ENCODE measurements at places on chromosomes 6 and 20.

DNA sequence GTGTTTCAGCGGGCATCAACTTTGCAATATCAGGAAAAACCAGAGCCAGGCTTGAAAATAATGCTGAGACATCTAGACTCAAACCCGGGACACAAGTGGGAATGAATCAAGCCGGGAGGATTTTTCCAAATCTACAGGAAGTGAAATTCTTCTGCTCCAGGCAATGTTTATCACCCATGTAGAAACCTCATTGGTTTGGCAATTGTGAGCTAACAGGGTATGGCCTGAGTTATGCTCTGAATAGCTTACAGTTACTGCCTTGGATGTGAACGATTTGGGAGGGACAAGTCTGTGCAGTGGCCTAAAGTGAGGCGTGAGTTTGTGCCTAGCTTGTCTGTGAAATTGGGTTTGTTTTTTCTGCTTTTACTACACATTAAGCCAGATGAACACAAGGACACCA lies 87.4 kb downstream of the PCSK2 start:
- no peak for DNase-seq

- DNase-seq, result no peak
Observed at GRCh38 chr20:8587810-8588209, 455.7 kb downstream of the PLCB1 start.

DNA sequence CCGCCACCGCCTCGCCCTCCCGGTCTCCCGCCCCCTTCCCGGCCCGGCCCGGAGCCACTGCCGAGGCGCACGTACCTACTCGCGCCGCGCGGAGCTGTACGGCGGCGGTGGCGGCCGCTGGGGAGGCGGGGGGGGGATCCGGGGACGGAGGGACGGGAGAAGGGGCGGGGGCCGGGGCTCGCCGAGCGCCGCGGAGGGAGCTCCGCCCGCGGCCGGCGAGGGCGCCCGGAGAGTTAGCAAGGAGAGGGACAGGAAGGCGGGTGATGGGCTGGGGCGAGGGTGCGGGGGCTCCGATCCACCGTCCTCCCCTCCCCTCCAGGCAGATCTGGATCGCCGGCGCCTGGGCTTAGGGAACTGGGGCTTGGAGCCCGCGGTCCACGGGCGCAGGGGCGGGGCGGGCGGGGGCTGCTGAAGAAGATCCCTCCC lies 548 bp upstream of the TMEM74B start:
- no peak for DNase-seq

DNA sequence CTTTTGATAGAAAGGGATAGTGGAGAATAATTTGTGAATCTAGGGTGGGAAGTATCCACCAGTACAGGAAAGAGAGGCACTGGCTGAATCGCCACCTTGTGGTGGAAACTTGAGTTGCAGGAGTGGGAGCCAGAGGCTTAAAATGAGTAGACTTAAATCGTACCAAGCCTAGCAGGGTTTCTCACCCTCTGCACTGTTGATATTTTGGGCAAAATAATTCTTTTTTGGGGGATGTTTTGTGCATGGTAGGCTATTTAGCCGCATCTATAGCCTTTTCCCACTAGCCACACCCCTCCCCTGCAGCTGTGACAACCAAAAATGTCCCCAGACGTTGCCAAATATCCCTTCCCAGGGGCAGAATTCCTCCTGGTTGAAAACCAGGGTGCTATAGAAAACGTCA lies 119.1 kb downstream of the DHX35 start:
- DNase-seq, result peak; percentile 77

DNA sequence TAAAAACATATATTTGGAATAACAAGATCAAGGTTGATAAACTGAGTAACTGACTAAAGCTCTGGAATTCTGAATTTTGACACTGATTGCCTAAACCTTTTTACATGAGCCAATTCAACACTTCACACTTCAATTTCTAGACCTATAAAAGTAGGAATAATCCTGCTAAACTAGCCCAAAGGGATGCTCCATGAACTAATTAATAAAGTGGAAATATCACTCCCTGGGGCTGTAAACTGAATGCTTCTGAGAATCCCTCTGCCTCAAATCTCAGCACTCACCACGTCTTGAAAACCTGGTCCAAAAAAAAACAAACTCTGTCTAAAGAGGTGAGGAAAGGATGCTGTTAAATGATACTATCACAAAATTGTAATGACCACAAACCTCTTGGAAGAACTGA lies 50.9 kb downstream of the DCDC2 start:
- DNase-seq, result no peak

DNA sequence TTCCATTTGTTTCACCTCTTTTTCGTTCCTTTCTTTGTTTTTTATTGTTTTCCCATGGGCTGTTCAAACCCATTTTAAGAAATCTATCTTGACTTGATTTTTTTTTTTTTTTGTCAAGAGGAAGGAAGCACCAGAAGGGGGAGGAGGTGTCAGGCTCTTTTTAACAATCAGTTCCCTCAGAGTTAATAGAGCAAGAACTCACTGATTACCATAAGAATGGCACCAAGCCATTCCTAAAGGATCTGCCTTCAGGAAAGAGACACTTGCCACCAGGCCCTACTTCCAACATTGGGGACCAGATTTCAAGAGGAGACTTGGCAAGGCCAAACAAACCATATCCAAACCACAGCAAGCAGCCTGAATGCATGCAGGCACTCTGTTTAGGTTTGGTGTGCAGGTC lies 168.0 kb downstream of the OTOR start:
- no peak for DNase-seq

- DNase-seq, result no peak
Observed at GRCh38 chr6:34992376-34992775, 103.3 kb downstream of the ANKS1A start.

GRCh38 chr6:31049518-31049917 lies 39.2 kb downstream of the MUC22 start:
- DNase-seq, result no peak

- DNase-seq, result no peak
Observed at GRCh38 chr6:100491952-100492670, 27.4 kb upstream of the SIM1 start.

- DNase-seq, result no peak
Observed at GRCh38 chr6:15254070-15254975, 8.5 kb downstream of the JARID2 start.

GRCh38 chr6:105648276-105648675 lies 245.4 kb upstream of the PREP start:
- no peak for DNase-seq

GRCh38 chr20:45821947-45822346 lies 5.2 kb downstream of the TNNC2 start:
- DNase-seq, result no peak

- no peak for DNase-seq
Observed at GRCh38 chr20:40915756-40916155, 112.9 kb upstream of the TOP1 start.

GRCh38 chr6:54002116-54002515 lies 109.1 kb upstream of the MLIP start:
- no peak for DNase-seq

DNA sequence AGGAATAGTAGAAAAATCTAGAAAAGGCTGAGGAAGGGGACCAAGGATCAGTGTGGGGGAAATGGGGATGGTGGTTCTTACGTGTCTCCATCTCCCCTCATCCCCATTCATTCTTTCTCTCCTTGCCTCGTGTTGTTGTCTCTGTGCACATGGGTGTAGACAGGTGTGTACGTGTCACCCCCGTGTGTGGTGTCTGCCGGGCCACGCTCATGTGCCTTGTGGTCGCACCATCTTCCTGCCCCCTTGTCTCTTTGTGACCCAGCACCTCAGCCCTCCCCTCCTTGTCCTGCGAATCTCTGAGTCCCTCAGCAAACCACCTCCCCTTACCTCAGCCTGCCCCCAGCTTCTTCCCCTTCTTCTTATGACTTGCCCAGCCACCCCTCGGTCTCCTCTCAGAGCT lies 39.4 kb downstream of the FOXP4 start:
- DNase-seq, result no peak

GRCh38 chr6:108093781-108094300 lies 19.3 kb upstream of the OSTM1 start:
- no peak for DNase-seq

GRCh38 chr20:37298190-37298939 lies 8.9 kb downstream of the MANBAL start:
- no peak for DNase-seq

DNA sequence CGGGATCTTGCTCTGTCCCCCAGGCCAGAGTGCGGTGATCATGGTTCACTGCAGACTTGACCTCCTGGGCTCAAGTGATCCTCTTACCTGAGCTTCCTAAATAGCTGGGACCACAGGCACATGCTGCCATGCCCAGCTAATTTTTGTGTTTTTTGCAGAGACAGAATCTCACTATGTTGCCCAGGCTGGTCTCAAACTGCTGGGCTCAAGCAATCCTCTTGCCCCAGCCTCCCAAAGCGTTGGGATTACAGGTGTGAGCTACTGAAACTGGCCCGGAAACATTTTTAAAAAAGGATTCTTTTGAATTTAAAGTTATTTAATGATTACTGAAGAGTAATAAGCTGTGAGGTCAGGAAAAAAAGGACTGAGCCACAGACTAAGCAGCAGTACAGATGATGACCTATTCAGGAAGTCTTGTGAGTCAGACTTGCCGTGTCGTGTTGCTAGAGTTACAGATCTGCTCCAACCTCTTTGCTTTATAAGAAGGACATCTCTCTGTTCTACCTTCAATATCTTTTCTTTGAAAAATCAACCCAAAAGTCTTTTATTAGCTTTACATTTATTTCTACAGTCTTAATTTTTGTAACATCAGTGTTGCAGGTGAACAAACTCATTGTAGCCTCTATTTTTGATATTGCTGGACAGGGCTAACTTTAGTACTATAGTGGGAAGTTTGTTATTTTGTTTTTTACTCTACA lies 108.7 kb downstream of the NCOA3 start:
- DNase-seq, result peak; percentile 42

DNA sequence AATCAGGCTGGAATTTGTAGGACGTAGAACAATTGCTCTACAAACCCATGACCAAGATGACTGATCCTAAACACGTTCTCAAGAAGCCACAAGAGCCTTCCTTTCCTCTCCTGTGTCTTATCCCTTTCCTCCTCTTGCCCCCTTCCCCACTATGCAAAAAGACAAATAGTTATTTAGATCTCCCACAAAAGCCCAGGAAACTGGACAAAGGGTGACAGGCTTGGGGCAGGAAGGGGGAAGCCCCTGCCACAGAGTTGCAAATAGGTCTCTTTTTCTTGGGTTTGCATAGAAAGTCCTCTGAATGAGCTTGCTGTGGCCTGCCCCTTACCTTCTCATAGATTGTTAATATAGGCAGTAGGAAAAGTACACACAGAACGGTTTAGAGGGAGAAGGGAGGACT lies 377.1 kb upstream of the BTBD3 start:
- DNase-seq, result no peak

DNA sequence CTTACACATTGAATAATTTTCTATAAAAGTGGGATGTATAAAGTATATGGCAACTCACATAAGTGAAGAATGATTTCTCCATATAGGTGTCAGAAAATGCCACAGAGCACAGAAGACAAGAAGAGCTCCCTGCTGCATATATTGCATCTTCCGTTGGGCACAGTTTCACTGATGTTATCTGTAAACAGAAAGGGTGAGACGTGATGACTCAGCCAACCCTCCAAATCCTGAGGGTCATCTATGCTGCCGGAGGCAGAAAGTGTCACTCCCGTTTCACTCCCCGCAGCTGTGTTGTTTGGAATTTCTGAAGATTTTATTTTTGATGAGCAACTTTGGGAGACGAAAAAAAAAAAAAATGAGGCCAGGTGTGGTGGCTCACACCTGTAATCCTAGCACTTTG lies 644.1 kb downstream of the C6orf118 start:
- no peak for DNase-seq

- no peak for DNase-seq
Observed at GRCh38 chr20:43831481-43832065, 83.1 kb upstream of the TOX2 start.

DNA sequence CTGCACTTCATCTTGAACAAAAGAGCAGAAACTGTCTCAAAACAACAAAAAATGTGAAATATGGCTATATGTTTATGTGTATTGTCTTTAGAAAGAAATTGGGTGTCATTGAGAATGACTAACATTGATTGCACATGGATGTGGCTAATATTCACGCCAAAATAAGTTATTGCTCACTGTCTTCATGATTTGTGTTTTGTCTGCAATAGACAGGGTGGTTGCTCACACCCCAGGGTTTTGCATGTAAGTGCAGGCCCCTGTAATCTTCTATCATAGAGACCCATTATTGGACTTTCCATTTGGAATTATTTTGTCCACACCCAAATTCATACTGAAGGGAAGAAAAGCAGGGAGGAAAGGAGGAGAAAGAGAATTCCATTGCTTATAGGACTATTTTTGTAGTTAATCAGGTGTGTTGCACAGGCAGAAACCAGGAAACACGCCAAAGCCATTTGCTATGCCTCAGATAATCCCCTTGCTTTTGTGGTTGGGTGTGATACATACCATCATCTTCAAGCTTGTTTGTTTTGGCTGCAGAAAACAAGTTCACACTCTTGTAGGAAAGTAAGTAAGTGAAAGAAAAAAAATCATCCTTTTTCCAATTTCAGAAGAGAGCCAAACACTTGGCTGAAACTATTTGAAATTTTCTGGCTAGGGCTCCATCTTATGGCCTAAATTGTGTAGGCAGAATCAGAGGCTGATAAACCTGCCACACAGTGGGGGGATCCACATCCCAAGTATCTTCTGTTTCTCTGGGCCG lies 214.1 kb downstream of the COL12A1 start:
- no peak for DNase-seq

GRCh38 chr6:114267897-114268296 lies 74.9 kb downstream of the HS3ST5 start:
- DNase-seq, result no peak

- DNase-seq, result no peak
Observed at GRCh38 chr20:37907677-37908401, 4.9 kb downstream of the VSTM2L start.

DNA sequence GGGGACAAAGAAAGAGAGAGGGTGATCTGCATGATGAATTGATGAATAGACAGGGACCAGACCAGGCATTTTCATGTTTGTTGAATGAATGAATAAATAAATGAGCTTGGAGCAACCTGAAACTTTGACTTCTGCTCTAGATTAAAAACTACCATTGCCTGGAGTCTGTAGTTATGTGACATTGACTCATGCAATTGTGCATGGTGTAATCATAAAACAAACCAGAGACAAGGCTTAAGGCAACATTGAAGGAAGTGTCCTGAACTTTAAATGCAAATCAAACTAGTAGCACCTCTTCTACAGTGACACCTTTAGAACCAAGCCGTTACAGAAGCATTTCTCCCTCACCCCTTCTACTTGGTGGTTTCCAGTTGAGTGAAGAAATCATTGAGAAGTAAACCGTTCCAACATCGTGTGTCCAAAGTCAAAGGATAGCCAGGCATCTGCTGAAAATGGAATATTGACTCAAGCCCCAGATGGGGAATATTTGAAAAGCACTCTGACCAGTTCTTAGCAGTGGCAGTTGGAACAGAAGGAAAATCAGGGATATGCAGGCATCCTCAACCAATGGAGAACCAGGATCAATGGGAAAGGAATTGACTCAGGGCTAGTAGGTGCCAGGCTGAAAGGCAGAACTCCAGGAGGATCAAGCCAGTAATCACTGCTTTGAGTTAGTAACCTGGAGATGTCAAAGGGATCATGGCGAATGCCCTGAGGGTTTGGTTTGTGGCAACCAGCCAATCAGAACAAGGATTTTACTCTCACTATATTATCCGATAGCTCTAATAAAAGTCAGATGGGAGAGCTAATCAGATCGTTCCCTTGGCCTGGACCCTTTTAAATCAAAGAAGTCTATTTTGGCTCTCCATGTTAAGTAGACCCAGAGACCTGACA lies 171.2 kb upstream of the TSHZ2 start:
- no peak for DNase-seq
